ENCODE measurements at places on chromosomes 6 and 20.

- DNase-seq, result no peak
These were observed 7.6 kb upstream of the BMP5 start for GRCh38 chr6:55882718-55883569.

- DNase-seq, result no peak
These were observed 437.6 kb downstream of the PRKN start for GRCh38 chr6:162289972-162290371.

- DNase-seq, result no peak
These were observed 28.8 kb downstream of the IMPG1 start for GRCh38 chr6:76043690-76044089.

DNA sequence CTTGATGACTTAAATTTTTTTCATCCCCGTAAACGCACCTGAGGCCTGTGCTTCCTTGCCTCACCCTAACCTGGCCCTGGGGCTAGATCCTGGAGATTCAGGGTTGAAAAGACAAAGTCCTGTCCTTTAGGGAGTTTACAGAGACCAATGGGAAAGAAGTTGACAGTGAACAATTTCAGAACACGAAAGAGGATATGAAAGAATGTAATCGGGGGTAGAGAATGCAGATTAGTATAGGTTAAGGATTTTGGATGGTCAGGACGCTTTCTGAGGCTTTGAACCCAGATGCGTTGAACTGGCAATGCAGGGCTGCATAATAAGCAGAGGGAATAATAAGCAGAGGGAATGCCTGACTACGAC lies 1.7 kb upstream of the FBXO5 start:
- no peak for DNase-seq

DNA sequence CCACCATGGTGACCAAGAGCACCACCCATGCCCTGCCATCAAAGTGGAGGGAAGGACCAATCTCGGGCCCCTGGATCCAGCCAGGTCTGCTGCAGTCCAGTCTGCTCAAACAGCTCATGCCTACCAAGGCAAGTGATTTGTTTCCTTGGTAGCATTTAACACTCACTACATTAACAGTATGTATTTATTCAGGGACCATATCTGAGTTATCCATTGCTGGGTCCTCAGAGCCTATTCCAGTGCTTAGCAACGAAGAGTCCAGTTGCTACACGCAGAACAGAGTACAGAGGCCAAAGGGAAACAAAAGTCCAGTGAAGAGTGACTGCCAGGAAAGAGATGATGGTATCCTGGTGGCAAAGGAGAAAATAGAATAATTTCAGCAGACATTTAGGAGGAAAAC lies 352.2 kb downstream of the PTPRT start:
- no peak for DNase-seq

GRCh38 chr6:139828751-139829519 lies 454.5 kb upstream of the CITED2 start:
- no peak for DNase-seq

DNA sequence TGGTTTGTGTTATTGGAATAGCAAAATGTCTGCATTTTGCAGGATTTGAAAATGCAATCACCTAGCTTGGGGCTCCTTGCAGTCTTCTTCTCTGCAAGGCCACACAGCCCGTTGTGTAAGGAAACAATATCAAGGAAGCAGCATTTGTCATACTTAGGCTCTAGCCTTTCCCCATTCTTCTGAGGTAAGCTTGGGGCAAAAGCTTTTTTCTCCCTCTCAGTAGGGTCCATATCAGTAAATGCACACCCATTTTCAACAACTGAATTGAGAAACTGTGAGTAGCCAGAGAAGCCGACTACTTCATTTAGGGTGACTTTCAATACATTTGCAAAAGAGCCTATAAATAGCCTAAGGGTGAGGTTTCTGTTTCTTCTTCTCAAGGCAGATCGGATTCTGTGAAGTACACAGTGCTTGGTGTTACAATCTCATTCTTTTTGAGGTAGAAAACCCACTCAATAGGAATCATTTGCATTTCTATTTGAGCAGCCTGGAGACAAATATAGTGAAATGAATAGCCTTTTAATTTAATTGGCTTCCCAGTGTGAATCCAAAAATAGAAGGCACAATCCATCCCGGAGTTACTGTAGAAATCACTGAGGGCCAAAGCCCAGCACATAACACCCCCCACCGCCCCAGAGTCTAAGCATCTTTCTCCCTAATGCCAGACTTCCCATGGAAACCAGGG lies 61.8 kb downstream of the BTBD3 start:
- DNase-seq, result no peak

DNA sequence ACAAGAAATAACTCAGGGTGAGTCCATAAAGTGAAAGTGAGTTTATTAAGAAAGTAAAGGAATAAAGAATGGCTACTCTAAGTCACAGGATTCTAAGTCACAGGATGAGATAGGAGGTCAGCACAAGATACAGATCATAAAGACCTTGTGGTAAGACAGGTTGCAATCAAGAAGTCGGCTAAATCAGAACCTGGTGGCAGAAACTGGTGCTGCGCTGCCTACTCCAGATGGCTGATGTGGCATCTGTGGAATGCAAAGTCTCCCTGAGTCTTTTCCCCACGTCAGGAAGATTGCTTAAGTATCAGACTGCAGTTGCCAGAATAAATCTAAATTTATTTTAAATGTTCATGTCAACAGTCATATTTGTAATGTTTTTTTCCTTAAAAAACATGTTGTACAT lies 10.7 kb upstream of the KCNK15 start:
- no peak for DNase-seq

DNA sequence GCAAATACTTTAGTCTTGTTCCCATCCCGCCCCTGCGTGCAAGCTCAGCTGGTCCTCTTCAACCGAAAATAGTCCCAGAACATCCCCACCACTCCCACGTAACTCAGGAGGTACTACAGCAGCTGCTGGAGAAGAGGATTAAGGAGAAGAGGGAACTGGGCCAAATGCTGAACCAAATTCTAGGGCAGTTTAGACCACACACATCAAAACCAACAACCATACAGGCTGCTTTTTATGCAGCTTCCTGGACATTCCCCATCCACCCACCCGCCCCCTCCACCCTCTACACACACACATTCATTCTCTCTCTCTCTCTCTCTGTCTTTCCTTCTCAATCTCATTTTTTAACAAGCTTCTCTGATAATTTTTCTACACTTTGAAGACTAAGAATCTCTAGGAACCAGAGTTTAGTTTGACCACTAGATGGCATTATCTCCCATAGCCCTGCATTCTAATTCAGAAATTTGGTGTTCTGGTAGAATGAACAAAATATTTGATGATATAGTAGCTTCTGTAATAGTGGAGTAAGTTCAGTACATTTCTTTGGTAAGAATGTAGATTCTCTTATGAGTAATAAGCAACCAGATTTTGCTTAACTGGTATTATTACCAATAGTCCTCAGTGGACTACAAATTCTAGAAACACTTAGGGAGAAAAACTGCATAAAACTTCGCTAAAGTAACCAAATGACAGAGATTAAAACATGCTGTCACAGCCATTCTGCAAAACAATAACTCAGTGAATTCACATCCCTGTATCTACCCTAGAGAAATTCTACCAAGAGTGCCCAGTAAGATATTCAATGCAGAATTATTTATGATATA lies 52.1 kb upstream of the BEND6 start:
- DNase-seq, result peak; percentile 30

DNA sequence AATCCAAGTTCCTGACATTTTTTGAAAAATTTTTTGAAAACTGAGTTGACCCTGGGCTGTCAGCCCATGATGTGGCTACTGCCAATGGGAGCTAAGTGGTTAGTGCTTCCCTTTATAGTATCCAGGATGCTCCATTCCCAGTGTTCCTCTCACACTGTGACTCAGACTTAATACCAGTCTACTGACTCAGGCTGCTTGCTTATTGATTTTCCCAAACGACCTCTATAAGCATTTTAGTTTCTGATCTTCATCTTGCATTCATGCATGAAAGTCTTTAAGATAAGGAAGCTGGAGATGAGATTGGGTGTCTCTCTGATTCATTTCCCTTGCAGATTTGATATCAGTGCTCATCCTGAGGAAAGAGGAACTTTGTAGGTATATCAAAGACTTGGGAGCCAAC lies 560.0 kb downstream of the TBC1D32 start:
- no peak for DNase-seq

- DNase-seq, result no peak
These were observed 1.6 kb upstream of the SLC32A1 start for GRCh38 chr20:38722683-38723016.

GRCh38 chr20:29408034-29408695 lies 1849.3 kb upstream of the DEFB115 start:
- DNase-seq, result no peak

GRCh38 chr6:65627015-65627414 lies 80.0 kb downstream of the EYS start:
- no peak for DNase-seq

DNA sequence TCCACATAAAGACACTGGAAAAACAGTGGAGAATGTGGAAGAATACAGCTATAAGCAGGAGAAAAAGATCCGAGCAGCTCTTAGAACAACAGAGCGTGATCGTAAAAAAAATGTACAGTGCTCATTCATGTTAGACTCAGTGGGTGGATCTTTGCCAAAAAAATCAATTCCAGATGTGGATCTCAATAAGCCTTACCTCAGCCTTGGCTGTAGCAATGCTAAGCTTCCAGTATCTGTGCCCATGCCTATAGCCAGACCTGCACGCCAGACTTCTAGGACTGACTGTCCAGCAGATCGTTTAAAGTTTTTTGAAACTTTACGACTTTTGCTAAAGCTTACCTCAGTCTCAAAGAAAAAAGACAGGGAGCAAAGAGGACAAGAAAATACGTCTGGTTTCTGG lies 57.1 kb downstream of the MAP3K4 start:
- no peak for DNase-seq

GRCh38 chr6:31762878-31763618 lies 592 bp downstream of the SAPCD1 start:
- DNase-seq, result no peak

DNA sequence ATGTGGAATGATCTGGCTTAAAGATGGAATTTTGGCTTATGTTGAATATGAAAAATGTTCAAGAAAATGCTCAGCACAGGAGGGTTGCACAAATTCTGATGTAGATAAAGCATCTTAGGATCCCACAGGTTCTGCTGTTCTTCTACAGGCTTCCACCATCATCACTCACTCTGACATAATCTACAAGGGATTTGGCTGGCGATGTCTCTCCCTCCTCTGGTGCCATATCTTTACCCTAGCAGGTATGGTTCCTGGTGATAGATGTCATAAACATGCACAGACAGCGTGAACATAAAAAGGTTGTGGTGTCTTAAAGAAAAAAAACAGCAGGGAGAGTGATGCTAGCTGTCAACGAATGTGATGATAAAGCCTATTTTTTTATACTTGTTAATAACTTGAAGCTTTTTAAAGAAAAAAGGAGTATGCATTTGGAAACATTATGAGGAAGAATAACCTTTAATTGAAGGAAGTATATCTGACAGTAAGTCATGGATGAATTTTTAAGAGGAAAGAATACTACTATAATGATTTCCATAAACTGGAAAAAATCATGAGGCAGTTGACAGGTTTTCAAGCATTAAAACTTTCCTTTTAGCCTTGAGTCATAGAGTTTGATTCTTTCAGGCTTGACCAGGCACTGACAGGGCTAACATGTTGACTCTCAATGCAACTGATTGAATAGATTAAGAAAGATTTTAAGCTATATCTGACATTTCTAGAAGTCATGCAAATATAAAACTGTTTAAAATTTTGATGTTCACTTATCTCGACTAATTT lies 50.1 kb downstream of the OGFRL1 start:
- no peak for DNase-seq

- no peak for DNase-seq
These were observed 75.1 kb downstream of the SEL1L2 start for GRCh38 chr20:13915284-13915683.

- DNase-seq, result no peak
These were observed 47.2 kb downstream of the KCNS1 start for GRCh38 chr20:45053430-45054351.

GRCh38 chr20:23291575-23292240 lies 58.9 kb upstream of the NXT1 start:
- no peak for DNase-seq

GRCh38 chr6:39830444-39830843 lies 38.3 kb downstream of the DAAM2 start:
- no peak for DNase-seq

- DNase-seq, result no peak
These were observed 39.4 kb upstream of the HIVEP2 start for GRCh38 chr6:142984386-142984785.

DNA sequence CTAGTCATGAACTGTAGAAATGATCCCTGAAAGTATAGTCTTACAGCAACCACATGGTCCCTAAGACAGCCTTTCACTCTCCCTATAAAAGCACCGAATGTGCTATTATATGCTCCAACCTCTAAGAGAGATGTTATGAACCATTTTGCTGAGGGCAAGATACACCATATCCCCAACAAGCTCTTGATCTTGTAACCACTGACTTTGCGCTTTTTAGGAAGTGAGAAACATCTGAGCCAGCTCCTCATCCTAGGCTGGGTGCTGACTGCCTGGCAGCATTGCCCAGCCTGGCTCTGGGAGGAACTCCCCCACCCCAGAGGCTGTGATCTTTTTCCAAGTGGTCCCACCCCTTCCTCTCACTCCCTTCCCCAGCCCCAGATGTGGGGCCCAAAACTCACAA lies 3.1 kb upstream of the EMILIN3 start:
- no peak for DNase-seq

DNA sequence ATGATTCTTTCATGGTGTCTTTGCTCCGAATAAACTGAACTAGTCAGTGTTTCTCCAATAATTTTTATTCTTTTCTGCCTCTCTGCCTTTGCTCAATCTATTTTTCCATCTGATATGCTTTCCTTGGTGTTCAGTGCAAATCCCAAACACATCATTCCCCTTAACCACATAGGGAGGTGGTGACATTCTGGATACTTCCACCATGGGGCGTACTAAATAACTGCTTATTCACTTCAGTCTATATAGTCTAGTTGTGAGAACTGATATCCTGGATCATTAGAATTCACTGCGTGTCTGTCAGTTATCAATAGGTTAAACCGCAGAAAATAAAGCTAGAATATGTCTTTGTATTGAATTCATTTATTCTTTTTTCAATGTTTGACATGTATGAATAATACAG lies 83.1 kb downstream of the KCNQ5 start:
- DNase-seq, result no peak

- no peak for DNase-seq
These were observed 117.0 kb upstream of the COL21A1 start for GRCh38 chr6:56364431-56364826.

- no peak for DNase-seq
These were observed 287.3 kb upstream of the TSHZ2 start for GRCh38 chr20:52684905-52685304.

GRCh38 chr6:3609388-3609787 lies 142.1 kb downstream of the PXDC1 start:
- no peak for DNase-seq

DNA sequence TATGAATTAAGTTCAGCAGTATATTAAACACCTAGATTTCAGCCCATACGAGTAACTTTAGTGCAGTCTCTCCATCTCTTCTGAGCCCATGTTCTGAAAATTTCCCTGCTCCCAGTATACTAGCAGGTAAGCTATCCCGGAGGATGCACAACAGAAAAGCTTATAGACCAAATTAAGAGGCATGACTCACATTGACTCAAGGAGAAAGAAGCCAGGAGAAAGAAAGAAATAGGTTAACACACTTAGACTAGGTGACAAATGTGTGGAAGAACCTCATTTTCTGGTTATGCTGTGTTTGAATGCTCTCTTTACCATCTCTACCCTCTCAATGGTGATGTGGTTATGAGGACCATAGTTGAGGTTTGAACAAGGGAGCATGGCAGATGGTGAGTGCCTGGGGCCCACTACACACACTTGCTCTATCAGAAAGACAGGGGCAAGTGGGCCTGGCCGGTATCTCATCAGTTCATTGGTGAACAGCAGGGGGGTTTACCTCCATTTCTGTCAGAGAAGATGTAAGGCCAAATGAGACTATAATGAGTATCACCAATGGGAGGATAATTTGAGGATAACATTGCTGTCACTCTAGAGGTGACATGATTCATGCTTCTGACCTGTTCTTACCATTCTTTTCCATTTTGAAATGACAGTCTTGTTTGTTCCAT lies 902.3 kb upstream of the FLRT3 start:
- DNase-seq, result no peak
